ENCODE measurements at places on chromosomes 1 and 21.
A peak's percentile ranks its signal among the peaks of the same experiment; 100 is the strongest.

DNA sequence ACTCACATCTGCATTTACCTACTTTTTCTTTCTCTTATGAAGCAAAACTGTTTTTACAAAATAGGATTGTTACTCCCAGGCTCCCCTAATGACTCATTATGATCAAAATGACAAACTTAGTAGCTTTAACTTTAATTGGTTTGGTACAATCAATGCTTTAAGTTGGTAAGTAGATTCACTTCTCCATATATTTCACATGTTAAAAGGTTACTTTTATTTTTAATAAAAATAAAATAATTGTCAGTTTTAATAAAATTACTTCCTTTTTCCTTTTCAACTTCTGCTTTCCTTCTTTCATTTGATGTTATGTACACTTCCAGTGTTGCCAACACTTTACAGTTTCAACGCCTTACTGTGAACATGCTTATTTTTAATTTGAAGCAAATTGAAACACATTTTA is 477.6 kb downstream of the SETD4 start:
- no peak for DNase-seq

DNA sequence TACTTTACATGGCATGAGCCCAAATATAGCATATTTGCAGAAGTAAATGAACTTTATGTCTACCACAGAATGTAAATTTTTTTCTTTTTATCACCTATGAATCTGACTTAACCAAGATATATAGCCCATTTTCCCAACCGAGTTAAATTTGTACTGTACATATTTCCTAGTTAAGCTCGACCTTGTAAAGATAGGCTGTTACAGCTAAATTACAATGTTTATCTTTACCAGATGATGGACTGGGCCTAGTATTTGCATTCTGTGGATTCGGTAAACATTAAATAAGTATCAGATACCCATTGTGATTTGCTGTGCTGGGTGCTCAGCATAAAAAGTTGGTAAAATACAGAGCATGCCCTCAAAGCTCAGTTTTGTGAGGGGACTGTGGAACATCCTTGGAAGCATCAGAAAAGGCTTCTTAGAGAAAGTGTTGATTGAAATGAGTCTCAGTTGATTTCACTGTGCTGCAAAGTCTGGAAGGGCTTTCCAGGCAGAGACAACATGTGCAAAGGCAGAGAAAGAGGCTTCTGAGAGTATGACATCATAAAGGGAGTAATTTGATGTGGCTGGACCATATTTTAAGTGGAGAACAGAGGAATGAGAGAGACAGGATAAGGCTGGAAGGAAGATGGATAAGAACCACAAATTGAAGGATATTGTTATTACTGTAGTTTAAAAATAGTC is 27.4 kb downstream of the MORC3 start:
- no peak for DNase-seq

DNA sequence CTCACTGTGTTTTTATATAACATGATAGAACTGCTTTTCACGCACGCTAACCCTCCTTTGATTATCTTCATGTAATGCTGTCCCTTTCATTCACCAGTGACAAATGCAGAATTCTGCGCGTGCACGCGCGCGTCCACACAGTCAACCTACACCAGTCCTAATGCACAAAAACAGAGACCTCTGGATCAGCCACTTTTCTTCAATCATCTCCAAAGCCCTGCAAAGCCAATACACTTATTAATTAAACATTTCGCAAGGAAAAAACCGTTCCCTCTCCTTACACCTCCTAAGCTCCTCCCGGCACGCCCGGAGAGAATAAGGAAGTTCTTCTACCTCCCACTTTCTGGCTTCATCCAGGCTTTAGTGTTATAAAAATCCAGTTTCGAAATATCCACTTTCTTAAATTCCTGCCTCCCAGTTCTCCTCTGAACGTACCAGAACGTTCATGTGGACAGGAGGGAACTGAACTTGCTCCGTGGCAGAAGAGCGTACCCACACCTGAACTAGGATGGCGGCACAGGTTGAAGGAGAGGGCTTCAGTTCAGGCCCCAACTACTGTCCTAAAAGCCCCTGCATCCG is 4.6 kb downstream of the LMX1A start:
- no peak for DNase-seq

DNA sequence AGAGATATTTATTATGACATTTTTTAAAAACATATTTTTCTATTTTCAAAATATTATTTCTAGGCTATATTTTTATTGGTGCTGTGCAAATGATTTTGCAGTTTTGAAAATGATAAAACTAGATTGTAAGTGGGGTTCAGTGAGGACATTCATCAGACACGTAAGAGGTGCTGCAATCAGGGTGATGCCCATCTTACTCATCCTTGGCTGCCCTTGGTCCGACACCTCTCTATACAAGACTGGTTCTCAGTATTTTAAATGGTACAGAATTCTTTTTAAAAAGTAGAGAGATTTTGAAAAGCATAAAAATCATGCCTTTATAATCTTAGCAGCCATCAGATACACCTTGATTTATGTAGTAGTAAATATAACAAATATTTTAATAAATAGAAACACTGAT is 24.0 kb downstream of the HENMT1 start:
- DNase-seq: no peak

GRCh38 chr1:23098463-23099170 is 70.0 kb downstream of the LUZP1 start:
- DNase-seq: peak; percentile 60

DNA sequence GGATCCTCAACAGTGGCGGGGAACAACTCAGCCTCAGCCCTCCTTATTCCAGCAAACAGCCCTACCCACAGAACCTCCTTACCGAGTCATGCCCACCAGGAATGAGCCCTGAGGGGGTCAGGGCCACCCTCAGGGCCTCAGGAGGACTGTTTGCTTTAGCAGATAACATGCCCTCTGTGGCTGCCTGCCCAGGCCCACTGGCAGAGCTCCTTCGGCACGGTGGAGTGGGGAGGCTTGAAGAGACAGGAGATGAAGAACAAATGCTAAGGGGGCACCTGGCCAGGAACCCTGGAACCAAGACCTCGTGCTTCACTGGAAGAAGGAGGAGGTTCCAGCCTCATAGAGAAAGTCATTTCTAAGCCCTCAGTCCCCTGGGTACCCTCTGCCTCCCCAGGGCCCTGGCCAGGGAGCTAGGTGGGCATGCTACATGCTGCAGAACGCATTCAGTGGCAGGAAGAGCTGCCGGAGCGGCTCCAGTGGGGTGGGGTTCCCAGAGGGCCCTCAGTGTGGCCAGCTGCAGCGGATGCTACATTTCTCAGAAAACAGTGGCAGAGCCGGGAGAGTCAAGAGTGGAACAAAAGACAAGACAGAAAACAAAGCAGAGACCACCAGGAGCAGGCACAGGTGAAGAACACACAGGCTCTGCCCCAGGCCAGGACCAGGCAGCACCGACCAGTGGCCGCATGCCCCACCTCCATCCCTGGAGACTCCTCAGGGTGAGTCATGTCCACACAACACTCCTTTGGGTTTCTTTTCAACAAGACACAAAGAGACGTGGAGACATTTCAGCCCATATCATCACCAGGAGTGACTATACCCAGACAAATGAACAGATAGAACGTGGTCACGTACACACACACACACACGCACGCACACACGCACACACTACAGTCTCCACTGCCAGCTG is 39.8 kb downstream of the RIMS3 start:
- no peak for DNase-seq

- no peak for DNase-seq
Measured at GRCh38 chr1:172360511-172360910, 60.0 kb upstream of the C1orf105 start.

DNA sequence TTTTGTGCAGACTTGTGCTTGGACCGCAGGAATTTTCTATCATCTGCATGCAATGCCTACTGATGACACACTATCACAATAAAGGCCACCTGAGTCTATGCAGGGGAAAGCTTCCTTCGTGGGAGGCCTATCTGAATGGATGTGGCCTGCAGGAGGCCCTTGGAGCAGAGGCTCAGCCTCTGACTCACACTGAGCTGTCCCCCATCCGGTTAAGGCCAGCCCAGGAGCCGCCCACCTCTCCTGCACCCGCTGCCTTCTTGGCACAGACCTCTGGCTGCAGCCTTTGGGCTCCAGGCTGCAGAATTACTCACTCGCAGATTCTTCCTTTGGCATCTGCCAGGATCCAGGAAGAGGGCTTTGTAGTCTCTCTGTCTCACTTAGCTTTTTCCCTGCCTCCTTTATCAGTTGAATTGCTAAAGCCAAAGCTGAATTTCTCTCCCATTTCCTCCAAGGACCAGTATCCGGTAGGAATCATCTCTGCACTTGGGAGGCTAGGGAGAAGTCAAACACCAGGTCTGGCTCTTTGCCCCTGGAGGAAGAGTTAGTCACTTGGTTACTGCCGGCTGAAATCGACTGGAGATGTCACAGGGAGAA is 65.1 kb upstream of the JUN start:
- DNase-seq: no peak

- DNase-seq: no peak
Measured at GRCh38 chr1:55289614-55290013, 74.5 kb upstream of the USP24 start.
